ENCODE measurements at places on chromosomes 12 and 14.

DNA sequence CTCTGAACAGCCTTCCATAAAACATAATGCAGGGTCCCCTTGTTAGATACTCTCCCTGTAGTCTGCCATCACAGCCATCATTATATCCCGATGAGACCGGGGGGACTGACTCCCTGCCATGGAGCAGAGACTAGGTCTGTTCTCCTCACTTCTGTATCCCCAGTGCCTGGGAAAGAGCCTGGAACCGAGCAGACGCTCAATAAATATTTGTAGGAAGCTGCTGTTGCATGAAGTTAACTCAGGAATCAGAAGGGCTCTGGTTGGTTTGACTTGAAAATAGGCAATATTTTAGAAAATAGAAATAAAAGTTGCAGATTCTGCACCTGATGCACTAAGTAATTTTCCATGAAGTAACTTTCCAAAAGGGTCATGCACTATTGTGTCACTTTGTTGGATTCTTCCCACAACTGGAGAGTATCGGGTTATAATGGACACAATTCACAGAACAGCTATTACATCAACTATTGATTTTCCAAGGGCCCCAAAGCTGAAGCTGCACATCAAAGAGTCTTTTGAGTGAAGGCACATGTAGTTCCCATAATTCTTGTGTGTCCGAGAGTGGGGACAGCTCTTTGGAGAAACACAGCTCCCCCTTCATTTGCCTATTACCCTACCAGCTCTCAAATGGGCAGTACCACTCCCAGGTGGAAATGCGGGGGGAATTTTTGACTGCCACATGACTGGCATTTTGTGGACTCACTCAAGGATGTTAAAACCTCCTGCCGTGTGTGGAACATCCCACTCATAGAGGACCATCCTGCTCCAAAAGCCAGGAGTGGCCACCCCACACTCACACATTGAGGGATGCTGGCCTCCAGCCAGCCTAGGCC, 18.8 kb downstream of the CLMN start:
- DNase-seq = no peak

- DNase-seq = no peak
These were observed 279.6 kb downstream of the RERGL start for GRCh38 chr12:17810399-17810798.

GRCh38 chr14:80664576-80664975, 277.0 kb downstream of the CEP128 start:
- DNase-seq = no peak

DNA sequence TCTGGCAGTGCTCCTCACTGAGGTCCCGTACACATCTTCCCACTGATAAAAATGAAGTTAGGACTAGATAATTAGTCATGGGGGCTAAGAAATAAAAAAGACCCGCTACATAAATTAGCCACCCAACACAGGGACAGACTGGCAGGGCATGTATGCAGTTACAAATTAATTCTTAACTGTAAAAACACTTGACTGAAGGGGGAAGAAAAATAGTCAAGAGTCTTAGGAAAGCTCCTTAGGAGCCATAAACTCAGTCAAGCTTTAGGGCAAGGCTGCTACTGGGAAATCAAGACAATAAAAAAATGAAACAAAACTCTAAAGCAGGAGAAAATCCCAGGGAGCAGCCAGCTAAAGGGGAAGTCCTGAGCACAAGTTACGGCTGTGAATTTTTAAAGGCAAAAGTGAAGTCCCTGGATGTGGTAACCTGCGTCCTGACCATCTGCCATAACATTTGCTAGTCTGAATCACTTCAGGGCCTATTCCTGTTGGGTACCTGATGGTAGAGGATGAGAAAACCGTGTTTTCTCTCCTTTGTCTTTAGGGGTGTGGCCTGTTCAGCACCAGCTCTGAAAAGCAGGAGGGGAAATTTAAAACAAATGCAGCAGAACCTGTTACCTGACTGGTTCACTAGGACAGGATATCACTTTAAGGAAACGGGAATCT, 7.5 kb upstream of the NPFF start:
- DNase-seq = no peak

Measured in activated T-cell treated with anti-CD3 and anti-CD28 coated beads for 48 hours (primary cell).